ENCODE measurements at places on chromosomes 7 and 10. TPM values are rescaled to one million over a fixed set of nuclear protein-coding genes. Genes with fewer than 3 reads are reported as not detected.

The OTUD1 gene
- total RNA-seq: 27.1 TPM

The PON3 gene
- 1.6 TPM for total RNA-seq

The TMEM178B gene
- 20.0 TPM for total RNA-seq

The CYP3A7 gene
- not detected for total RNA-seq

The ALDH18A1 gene
- 72.0 TPM for total RNA-seq

- peak; percentile 11 for DNase-seq
These were observed 4.6 kb upstream of the ADRA2A start for GRCh38 chr10:111072232-111072631.

GRCh38 chr7:140200061-140200989 is 23.5 kb upstream of the KDM7A start:
- no peak for DNase-seq

GRCh38 chr10:29078919-29079318 is 210.0 kb upstream of the LYZL1 start:
- DNase-seq: no peak

DNA sequence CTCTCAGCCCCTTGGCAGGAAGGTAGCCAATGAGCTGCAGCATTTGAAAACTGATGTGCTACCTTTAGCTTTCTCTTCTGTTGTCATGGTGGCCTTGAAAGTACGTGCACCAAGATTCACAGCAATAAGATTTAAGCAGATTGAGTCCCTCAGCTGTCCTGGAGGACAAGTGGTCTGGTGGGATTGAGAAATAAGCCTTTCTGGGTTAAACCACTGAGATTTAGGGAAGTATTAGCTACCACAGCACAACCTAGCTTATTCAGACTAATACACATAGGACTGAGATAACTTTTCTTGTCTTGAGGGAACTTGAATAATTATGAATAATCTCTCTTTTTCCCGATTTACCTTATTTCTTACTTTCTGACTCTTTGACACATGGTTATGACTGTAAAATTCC is 324.0 kb downstream of the PTEN start:
- DNase-seq: no peak

DNA sequence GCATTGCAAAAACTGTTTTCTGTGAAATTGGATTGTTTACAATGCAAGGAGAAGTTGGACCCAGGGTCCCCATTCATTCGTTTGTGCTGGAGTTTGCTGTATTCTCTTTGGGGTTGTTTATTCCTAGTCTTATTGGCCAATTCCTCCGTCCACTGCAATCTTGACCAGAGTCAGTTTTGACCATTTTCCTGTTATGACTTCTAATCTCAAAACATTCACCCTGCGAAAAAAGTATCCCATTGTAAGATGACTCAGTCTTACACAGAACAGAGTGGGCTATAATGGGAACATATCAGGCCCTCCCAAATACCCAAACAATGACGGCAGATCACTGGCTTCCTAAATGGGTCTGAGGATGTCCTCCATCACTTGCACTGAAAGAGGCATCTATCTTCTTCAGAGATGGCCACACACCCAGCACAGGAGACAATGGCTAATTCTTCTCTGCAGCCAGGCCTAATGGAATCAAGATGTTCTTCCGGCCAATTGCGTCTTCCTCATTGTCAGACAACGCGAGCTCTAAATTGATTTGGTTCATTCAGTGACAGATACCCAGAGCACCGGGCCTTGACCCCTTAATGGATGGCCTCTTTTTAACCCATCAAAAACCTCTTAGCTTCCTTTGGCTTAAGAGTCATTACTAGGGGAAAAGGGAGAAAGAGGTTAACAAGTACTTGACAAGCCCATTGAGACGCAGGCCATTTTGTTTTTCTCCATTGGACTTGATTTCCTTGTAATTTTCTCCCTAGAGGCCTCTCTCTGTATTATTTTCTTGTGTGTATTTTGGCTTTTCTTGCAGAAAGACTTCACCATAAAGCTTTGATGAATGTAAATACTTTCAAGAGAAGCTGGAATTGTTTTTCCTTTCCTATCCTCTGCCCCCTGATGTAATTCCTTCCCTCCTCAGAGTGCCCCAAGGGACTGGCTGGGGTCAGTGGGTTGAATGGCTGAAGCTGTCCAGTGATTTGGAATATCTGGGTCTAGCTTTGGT is 129.6 kb downstream of the PRPF18 start:
- DNase-seq: no peak

- DNase-seq: no peak
These were observed 29.2 kb downstream of the COPG2 start for GRCh38 chr7:130639388-130639787.

- DNase-seq: no peak
These were observed 68.4 kb downstream of the PARP12 start for GRCh38 chr7:139994356-139994755.

- DNase-seq: peak; percentile 52
These were observed 95.5 kb downstream of the PPP1R17 start for GRCh38 chr7:31782411-31782991.

GRCh38 chr7:105756367-105756766 is 120.0 kb downstream of the ATXN7L1 start:
- DNase-seq: no peak

DNA sequence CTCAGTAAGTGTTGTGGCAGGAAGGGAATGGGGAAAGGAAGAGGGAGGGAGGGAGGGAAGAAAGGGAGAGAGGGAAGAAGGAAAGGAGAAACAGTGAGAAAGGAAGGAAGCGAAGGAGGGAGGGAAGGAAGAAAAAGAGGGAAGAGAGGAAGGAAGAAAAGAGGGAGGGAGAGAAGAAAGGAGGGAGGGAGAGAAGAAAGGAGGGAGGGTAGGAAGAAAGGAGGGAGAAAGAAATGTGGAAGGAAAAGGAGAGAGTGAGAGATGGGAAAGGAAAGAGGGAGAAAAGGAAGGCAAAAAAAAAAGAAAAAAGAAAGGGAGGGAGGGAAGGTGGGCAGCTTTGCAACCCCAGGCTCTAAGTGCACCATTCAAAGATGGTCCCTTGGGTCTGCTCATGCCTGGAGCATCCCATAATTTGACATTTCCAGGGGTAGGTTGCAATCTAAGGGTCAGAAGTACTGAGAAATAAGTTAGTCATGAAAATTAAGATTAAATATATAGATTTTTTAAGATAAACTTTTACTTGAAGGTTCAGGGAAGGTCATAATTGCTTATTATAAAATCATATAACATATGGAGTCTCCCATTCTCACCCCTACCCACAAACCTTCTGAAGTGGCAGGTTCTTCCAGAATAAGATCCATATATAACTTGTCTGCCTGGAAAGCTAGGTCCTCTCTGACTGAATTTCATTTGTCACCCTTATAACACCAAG is 249.2 kb downstream of the PLXNA4 start:
- no peak for DNase-seq

- no peak for DNase-seq
These were observed 574.8 kb downstream of the ETV1 start for GRCh38 chr7:13414661-13415107.

Measured in kidney (tissue), 22 donors.